ENCODE measurements at places on chromosomes 5 and 9.

GRCh38 chr9:134185536-134186011 is 21.2 kb upstream of the RNU6ATAC start:
- peak; percentile 53 for DNase-seq

DNA sequence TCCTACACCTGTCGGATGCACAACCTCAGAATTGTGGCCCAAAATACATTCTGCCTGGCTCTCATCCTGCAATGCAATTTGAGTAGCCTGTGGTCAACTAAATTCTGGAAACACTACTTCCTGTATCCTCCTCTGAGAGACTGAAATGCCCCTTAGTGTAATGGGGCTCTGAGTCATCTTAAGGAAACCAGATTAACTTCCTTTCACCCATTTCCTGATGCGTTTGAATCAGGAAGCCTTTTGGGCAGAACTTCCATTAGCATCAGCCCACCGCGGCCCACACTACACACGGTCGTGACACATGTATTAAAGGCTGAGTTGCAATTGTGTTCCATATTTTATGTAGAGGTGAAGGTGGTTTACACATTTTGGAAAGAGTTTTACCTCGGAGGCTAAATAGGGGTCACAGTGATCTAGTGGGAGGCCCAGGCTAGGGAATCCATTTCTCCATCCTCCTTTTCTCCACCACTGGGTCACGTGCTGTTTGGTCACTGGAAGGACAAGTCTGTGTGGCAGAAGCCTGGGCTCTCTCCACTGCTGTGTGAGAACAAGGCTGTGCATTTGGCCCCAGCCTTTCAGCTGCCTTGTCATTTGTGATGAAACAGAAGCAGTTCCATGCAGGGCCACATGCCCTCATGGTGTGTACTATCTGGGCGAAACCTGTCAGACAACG is 55.9 kb downstream of the DAP start:
- peak; percentile 55 for DNase-seq

DNA sequence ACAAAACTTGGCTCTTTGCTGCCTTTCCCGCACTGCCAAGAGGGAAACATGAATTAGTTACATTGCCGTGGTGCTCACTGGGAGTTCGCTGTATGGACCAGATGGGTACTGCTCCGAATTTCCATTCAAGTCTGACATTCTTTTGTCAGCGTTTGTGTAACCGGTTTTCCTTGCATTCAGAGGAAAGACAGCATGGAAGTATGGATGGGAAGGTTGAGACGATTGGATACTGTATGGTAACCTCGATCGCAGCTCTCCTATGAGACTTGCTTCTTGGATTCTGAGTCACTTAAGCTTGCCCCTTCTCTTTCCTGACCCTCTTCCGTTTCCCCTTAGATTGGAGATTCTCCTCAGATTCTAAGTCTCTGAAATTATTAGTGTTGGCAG is 625 bp upstream of the UBLCP1 start:
- DNase-seq, result no peak

- DNase-seq, result peak; percentile 91
Observed at GRCh38 chr5:110726249-110727024, at the start of gene TMEM232. TMEM232 (minus strand) TSS chr5:110726671; CDS start chr5:110667352, 59,319 bp downstream.

- DNase-seq, result peak; percentile 98
Observed at GRCh38 chr9:5628530-5629311, at the start of gene RIC1. RIC1 (plus strand) TSS chr9:5629107; CDS start chr9:5629310, 203 bp downstream.

DNA sequence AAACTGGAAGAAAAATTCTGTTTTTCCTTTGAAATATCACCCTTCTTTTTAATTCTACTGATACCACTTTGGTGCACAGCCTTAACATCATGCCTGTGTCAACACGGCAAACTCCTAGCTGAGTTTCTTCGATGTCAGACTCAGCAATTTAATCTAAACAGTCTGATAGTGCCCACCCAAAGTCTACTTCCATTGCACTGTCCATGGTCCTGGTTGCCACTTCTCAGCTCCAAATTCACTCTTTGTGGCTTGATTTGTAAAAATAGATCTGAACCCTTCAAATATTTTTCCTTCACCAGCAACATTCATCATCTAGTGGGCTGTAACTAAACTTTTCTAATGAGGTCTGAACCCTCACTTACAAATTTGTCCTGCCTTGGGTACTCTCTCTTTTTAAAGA is 107.8 kb downstream of the NUDT12 start:
- DNase-seq, result no peak

- no peak for DNase-seq
Observed at GRCh38 chr9:78288214-78288892, 8.6 kb upstream of the PSAT1 start.
